ENCODE measurements at places on chromosomes 4 and X.

- DNase-seq = no peak
Observed at GRCh38 chr4:182429896-182430295, 186.7 kb downstream of the TENM3 start.

DNA sequence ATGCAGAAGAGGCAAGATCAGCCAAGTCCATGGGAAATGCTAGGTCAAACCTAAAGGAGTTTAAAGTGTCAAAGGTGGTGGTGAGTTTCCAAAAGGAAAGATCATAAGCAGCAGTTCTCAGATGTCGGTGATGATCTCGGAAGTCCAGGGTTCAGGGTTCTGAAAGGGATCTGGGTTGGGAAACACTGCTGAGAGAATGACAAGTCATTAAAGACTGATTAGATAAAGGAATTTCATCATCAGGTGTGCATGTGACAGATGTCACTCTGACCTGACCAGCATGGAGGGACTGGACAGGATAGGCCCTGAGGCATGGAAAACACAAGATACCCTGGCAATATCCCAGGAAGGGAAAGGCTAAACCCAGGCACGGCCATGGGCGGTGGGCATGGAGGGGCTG is 195.7 kb upstream of the TBL1X start:
- DNase-seq = no peak

- DNase-seq = no peak
Observed at GRCh38 chrX:112669824-112670223, 9.9 kb downstream of the LHFPL1 start.

GRCh38 chr4:181259081-181259709 is 984.0 kb upstream of the TENM3 start:
- no peak for DNase-seq

- no peak for DNase-seq
Observed at GRCh38 chr4:30385650-30386049, 334.5 kb upstream of the PCDH7 start.

All from lung microvascular endothelial cell (primary cell).